ENCODE measurements at places on chromosomes 13 and 19.

DNA sequence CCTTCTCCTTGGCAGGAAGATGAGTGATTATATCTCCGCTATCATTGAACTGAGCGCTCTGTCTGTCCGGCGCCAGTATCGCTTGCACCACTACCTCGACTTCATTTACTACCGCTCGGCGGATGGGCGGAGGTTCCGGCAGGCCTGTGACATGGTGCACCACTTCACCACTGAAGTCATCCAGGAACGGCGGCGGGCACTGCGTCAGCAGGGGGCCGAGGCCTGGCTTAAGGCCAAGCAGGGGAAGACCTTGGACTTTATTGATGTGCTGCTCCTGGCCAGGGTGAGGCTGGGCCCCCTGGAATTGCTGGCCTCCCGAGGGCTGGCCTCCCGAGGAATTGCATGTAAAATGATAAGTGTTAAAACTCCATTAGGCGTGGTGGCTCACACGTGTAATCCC is 32.1 kb downstream of the CYP4F22 start:
- DNase-seq = no peak

DNA sequence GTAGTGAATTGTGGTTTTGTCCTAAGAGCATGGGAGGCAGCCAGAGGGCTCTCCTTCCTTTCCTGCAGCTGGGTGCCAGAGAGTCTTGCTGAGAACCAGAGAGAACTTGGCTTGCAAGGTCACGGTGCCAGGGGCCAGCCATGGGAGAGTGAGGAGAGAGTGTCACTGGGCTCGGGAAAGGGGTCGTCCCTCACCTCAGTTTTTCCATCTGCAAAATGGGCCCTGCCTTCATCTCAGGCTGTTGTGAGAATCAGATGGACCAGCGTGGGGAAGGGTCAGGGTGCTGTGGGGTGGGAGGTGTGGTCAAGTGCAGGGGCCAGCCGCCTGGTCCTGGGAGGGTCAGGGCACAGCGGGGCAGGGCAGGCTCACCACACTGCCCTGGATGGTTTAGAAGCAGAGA is 7.3 kb downstream of the LRP3 start:
- DNase-seq = no peak

DNA sequence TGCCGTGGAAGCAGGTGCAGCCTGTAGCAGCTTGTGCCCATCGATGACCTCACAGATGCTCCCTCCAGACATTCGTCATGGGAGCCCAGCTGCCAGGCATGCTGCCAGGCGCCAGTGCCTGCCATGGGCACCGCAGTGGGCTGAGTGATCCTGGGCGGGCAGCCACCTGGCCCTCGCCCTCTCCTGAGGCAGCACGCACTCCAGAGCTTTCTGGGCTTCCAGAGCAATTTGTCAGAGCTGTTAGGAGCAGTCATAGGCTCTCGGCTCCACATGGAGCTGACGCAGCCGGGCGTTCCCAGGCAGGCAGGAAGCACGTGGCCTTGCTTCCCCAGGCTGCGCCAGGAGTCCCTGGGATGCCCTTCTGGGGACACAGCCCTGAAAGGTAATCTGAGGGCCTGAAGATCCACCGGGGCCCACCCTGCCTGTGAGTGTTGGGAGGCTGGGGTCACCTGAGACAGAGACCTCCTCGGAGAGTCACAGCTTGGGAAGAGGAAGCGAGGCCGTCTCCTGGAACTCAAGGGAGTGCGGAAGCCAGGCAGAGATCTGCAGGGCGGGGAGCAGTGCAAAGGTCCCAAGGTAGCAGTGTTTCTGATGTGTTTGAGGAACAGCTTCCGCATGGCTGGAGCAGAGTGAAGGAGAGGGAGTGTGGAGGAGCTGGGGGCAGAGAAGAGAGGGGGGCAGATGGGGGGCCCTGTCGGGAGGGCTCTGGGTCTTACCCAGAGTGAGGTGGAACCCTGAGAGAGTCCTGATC is 50.6 kb downstream of the DPF1 start:
- no peak for DNase-seq

- DNase-seq = no peak
These were observed 264.0 kb downstream of the ENOX1 start for GRCh38 chr13:43522788-43523187.

DNA sequence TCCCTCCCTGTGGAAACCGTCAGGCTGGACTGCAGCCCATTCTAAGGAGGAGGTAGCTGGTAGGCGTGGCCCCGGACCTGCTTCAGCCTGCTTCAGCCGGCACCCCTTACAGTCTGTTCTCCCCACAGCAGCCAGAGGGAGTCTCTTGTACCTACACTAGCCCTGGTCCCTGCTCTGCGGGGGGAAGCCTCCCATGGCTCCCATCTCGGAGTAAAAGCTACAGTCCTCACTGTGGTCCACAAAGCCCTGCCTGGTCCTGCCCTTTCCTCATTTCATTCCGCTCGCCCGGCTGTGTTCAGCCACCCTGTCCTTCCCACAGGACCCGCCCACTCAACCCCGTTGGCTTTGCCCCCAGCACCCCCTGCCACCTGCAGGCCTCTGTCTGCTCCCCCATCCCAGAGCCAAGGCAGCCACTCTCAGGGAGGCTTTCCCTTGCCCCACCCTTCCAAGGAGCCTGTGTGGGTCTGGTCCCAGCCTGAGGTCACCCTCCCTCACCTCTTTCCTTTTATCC is 1.3 kb downstream of the PGLYRP1 start:
- no peak for DNase-seq
